Neural progenitor cell (in vitro differentiated cells): ENCODE measurements at places on chromosomes 6 and 20. TPM values are rescaled to one million over a fixed set of nuclear protein-coding genes. Genes with fewer than 3 reads are reported as not detected.

DNA sequence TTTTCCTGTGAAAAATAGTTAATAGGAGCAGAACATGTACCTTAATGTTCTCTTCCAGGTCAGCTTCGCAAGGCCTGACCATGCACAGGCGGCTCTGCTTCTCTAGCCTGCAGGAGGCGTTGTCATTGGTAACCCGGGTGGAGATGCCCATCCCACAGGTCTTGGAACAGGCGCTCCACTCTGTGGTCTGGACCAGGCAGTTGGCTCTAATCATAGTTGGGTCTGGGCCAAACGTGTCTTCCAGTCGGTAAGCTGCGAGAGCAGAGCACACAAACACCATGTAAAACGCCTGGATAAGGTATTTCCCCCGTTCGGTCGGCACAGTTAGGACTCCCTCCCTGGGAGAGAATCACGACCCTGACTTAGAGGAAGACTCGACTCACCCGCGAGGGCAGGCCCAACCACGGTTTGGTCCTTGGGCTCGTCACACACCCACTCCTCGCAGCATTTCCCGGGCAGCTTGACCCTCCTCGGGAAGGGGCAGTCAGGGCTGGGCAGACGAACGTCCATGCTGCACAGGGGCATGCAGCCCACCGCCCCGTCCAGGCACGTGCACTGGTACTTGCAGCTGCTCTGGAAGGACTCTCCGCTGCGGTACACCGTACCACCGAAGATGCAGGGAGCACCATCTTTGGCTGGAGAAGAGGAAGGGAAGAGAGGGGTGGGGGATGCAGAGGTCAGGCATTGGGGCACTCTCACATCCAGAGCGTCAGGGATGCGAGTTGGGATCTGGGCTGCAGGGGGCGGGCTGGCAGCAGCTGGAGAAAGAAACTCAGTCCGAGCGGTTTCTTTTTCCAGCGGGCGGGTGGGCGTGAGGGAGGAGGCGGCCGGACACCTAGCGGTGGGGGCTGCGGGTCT lies 1.0 kb downstream of the CCN2 start:
- DNase-seq = peak; percentile 91

- DNase-seq = no peak
Observed at GRCh38 chr6:135121434-135121833, 59.7 kb upstream of the MYB start.

GRCh38 chr6:53011979-53012378 lies 16.9 kb upstream of the GSTA4 start:
- DNase-seq = no peak

The CASS4 gene
- total RNA-seq = 0.09 TPM in 1 of 2 replicates, not detected in the other

The MKKS gene
- total RNA-seq = 23.9 and 36.3 TPM in 2 replicates
